ENCODE measurements at places on chromosomes 13 and 19. TPM values are rescaled to one million over a fixed set of nuclear protein-coding genes. Genes with fewer than 3 reads are reported as not detected.

The FOSB gene
- not detected for total RNA-seq

The TOMM40 gene
- total RNA-seq: 57.8 TPM

The WDR88 gene
- not detected for total RNA-seq

The KLK15 gene
- not detected for total RNA-seq

The IL12RB1 gene
- total RNA-seq: not detected

The HCST gene
- total RNA-seq: not detected

The RPL13A gene
- total RNA-seq: 1,648 TPM

The ATP8B3 gene
- total RNA-seq: 2.5 TPM

The ZNF799 gene
- 2.6 TPM for total RNA-seq

The KCTD4 gene
- total RNA-seq: not detected

The APOE gene
- total RNA-seq: 65.9 TPM

The SYNE4 gene
- total RNA-seq: 2.0 TPM

The LYPD5 gene
- not detected for total RNA-seq

The ZNF584 gene
- 5.8 TPM for total RNA-seq

The KIR2DL3 gene
- not detected for total RNA-seq

The KCNN4 gene
- 0.44 TPM for total RNA-seq

The ZNF625 gene
- 25.1 TPM for total RNA-seq

The IL27RA gene
- not detected for total RNA-seq

The INSR gene
- total RNA-seq: 23.9 TPM

The DHDH gene
- not detected for total RNA-seq

The LILRA5 gene
- not detected for total RNA-seq

The S1PR4 gene
- not detected for total RNA-seq

The SNRPD2 gene
- 264 TPM for total RNA-seq

The PLEKHG2 gene
- 205 TPM for total RNA-seq

The PPM1N gene
- 6.6 TPM for total RNA-seq

The OR4F17 gene
- total RNA-seq: not detected

The REEP6 gene
- 21.5 TPM for total RNA-seq

The C13orf42 gene
- total RNA-seq: not detected

The PSG11 gene
- total RNA-seq: not detected

The B3GLCT gene
- 11.6 TPM for total RNA-seq

The MRPL57 gene
- 11.8 TPM for total RNA-seq

The GET3 gene
- total RNA-seq: 49.3 TPM

The OLFM2 gene
- total RNA-seq: 19.5 TPM

The KLF1 gene
- total RNA-seq: not detected

The PRKCG gene
- 33.1 TPM for total RNA-seq

The PRODH2 gene
- 0.64 TPM for total RNA-seq

The PSG5 gene
- total RNA-seq: not detected

The LGALS7B gene
- not detected for total RNA-seq

The OR7C1 gene
- total RNA-seq: not detected

The MEIS3 gene
- 255 TPM for total RNA-seq

All from glutamatergic neuron (in vitro differentiated cells).